Fibroblast of mammary gland (primary cell): ENCODE measurements at places on chromosomes 12 and 14.
A peak's percentile ranks its signal among the peaks of the same experiment; 100 is the strongest.

DNA sequence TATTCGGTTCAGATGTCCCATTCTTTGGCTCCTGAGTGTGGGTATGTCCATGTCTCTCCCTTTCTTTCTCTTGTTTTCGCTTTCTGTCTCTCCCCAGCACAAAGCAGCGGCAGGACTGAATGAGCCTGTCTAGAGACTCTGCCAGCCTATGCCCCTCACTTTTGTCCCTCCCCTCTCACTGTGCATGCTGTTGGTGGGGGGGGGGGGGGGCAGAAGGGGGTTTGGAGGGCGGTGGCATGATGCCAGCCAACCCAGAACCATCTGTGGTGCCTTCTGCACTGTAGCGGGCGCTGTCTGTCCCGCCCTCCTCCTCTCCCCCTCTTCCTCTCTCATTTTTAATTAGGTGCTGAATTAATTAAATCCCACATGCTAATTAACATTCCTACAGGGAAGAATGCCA, 17.7 kb downstream of the NGDN start:
- DNase-seq = no peak

- DNase-seq = peak; percentile 64
Measured at GRCh38 chr12:110253176-110253575, 27.9 kb upstream of the ATP2A2 start.

DNA sequence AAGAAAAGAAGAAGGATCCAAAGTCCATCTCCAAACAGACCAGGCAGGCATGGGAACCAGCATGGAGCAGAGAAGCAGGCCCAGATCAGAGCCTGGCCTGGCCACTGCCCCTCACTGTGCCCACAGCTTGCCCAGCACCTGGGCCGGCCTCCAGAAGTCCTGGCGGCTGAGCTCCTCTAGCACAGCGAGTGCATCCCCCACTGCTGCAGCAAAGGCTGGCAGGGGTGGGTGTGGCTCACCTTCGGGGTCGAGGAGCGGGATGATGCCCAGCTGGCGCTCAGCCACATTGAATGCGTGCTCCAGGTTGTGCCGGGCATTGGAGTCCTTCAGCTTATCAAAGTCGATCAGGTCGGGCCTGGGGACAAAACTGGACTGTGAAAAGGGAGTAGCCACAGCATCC, 78.7 kb downstream of the SPTB start:
- no peak for DNase-seq

- DNase-seq = no peak
Measured at GRCh38 chr12:107451246-107451645, 234.4 kb upstream of the PWP1 start.

DNA sequence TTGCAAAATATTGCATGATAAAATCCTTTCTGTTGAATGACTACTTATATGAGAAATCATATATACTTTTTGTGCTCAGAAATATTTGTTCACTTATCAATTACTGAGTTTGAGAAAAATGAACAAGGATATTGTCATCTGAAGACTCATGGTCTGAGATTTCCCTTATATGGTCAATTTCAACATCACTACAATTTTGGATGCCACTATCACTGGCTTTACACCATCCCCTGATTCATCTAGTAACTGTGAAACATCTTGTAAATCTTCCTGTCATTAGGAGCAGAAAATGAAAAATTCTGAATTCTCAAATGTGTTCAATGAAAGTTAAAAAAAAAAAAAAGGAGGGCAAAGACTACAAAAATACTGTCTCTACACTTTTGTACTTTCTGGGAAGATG, 21.8 kb upstream of the GXYLT1 start:
- peak; percentile 84 for DNase-seq

DNA sequence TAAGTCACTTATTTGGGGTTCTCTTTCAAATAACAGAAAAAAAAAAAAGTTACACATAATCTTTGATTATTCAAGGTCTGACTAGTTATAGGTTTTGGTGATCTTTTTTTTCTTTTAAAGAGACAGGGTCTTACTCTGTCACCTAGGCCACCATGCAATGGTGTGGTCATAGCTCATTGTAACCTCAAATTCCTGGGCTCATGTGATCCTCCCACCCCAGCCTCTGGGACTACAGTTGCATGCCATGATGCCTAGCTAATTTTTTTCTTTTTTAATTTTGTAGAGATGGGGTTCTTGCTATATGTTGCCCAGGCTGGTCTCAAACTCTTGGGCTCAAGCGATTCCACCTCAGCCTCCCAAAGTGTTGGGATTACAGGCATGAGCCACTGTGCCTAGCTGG, 56.5 kb upstream of the CFL2 start:
- DNase-seq = no peak

DNA sequence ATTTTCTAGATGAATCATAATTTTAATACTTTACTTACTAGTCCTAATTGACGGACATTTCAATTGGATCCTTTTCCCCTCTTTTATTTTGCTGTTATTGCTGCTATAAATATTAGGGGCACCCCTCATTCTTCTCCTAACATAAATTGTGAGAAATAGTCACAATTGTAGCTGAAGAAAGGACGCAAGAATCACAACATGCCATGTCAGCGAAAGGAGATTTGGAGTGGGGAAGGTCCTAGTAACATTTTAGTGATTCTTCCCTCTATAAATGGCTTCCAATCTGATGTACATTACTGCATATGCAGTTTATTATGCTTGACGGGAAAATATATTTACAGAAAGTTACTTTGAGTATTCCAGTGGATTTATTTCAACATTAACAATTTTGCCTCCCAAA, 7.7 kb upstream of the PLEKHH1 start:
- DNase-seq = no peak

- DNase-seq = no peak
Measured at GRCh38 chr12:125983784-125984500, 918.7 kb downstream of the AACS start.

- DNase-seq = no peak
Measured at GRCh38 chr14:68131907-68132306, 312.3 kb downstream of the RAD51B start.

- no peak for DNase-seq
Measured at GRCh38 chr14:24381363-24382063, 13.5 kb downstream of the NFATC4 start.

DNA sequence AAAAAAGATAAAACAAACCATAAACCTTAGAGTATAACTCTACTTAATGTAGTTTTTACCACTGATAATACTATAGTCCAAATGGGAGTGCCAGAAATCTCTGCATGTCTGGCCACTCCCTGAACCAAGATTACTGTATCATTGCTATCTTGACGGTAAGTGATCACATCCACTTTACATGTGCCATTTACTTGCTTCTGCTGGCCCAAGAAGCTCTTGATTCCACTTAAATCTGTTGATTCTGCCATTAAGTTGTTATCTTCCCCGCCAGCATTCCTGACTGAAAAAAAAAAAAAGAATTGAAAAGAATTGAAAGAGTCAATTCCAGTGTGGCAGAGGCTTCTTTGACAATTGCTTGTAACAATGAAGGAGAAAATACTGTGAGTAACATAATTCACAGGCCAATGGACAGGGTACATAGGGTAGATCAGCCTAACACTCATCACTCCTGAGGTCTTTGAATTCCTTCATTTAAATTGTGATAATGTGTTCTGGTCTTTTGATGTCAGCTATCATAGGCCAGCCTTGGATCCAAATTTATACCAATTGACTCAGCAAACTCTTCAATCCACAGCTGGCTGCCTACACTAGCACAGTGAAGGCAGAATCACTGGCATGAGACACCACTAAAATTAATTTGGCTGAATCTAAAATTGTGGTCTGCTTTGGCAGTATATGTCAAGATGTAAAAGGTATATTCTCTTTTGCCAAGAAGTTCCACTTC, 665.2 kb upstream of the FLRT2 start:
- no peak for DNase-seq

GRCh38 chr12:41287500-41288141, 99.5 kb downstream of the PDZRN4 start:
- DNase-seq = no peak

GRCh38 chr14:99609245-99610170, 5.5 kb upstream of the CCDC85C start:
- DNase-seq = peak; percentile 30

DNA sequence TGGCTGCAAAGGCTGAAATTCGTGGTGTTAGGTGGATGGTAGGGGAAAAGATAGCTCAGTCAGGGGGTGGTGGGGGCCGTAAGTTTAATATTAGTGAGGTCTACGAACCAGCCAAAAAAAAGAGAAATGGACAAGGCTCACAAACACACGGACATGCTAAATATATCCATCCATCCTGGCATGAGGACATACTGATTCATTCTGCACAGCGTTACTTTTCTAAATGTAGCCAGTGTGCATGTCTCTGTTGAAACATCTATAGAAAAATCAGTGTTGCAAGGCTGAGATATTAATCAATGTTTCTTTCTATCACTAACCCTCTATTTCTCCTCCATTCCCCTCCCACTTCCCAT, 150.6 kb downstream of the PIWIL1 start:
- no peak for DNase-seq

GRCh38 chr12:65781681-65782269, 42.5 kb upstream of the HMGA2 start:
- no peak for DNase-seq

DNA sequence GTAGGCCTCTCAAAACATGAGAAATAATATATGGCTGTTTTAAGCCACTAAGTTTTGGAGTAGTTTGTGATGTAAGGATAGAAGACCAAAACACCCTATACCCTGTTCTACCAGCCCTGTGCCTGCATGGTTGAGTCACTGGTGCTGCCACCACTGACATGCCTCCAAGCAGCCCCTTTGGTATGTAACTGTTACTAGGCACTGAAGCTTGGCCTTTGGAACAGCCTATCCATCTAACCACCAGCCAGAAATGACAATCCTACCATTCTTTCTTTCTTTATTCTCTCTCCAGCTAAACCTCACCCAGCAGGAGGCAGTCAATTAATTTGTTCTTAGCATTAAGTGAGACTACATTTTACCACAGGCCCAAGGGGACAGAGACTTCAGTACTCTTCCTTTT, 240.3 kb downstream of the MSRB3 start:
- no peak for DNase-seq

GRCh38 chr12:97184127-97184773, 277.2 kb downstream of the NEDD1 start:
- DNase-seq = no peak

DNA sequence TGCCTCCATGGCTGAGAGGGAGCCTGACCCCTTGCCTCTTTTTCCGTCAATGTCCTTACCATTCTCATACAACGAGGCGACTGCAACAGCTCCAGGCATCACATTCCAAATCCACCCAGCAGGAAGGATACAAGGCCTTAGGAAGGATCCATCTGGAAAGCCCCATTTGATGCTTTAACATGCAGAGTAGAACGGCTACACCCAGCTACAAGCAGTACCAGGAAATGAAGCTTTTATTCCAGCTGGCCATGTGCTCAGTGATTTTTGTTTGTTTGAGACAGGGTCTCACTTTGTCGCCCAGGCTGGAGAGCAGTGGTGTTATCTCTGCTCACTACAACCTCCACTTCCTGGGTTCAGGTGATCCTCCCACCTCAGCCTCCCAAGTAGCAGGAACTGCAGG, 124.8 kb downstream of the TMEM132D start:
- no peak for DNase-seq

- DNase-seq = peak; percentile 60
Measured at GRCh38 chr12:24561882-24562770, 386.8 kb downstream of the BCAT1 start.

DNA sequence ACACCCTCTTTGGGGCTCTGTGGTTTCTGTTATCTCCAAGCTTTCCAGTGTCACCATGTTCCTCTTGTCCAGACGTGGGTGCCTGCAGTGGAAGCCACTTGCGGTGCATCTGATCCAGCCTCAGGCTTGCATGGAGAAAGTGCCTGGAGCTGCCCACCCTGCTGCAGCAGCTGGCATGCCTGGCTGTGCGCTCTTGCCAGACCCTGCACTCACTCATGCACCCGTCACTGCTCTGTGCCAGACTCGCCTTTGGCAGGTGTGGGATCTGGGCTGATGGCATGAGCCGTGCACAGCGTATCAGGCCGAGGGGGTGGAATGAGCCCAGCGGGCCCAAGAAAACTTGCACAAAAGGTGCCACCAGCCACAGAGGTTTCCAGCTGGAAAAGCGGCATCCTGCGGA, 105.1 kb downstream of the MNAT1 start:
- no peak for DNase-seq

- DNase-seq = peak; percentile 20
Measured at GRCh38 chr14:70663707-70664179, 22.0 kb downstream of the TTC9 start.

- no peak for DNase-seq
Measured at GRCh38 chr12:17017402-17017801, 411.4 kb upstream of the LMO3 start.

GRCh38 chr14:99717682-99718013, 33.5 kb downstream of the CYP46A1 start:
- no peak for DNase-seq

GRCh38 chr14:61586544-61587055, 108.7 kb upstream of the HIF1A start:
- peak; percentile 84 for DNase-seq

- DNase-seq = peak; percentile 42
Measured at GRCh38 chr12:48998497-48999353, 450 bp downstream of the DDN start.

DNA sequence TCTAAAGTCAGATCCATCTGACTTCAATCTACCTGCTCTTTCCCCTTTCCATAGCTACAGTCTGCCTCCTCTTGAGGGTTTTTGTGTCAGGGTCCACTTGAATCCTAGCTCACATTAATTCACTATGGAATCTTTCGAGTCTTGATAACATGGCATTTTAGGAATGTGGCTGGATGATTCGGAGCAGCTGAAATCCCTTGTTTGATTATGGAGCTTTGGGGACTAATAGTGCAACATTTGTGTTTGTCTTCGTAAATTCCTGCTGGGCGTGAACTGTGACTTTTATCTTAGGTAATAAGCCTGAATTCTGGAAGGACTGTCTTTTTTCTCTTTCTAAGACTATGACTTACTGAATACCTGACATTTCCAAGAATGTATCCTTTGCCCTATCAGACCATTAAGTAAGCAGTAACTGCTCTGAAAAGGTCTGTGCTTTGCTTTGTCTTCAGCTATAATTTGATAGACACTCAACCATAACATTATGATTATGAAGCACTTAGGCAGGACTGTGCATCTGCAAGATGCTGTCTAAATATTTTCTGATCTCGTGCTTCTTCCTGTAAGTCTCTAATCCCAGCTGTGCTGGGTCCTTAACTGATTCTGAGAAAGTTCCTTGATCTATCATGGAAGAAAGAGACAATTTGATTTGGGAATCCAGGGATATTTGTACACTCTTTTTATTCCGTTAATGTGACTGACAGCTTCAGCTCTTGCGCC, 19.0 kb upstream of the PELI2 start:
- no peak for DNase-seq

- no peak for DNase-seq
Measured at GRCh38 chr14:23546450-23547035, 5.0 kb downstream of the ZFHX2 start.
